ENCODE measurements at places on chromosomes 5 and 9.

- no peak for DNase-seq
Observed at GRCh38 chr9:72203205-72203803, 54.1 kb downstream of the GDA start.

DNA sequence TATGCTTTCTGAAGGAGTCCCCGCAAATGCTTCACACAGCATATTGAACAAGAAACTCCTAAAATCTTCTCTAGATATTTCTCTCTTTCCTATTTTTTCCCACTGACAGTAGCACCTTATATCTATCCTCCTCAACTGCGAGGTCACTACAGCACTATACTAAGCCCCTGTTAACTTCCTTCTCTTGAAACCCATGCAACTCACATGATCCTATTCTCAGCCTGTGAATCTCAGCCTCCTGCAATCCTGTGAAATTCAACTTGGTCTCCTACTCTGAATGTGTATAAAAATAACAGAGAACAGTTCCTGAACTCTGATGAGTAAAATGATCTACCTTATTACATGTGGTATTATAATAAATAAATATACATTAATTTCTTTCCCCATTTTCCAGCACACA is 6.1 kb upstream of the PLGRKT start:
- no peak for DNase-seq

- DNase-seq = no peak
Observed at GRCh38 chr5:15558240-15558639, 58.3 kb downstream of the FBXL7 start.

DNA sequence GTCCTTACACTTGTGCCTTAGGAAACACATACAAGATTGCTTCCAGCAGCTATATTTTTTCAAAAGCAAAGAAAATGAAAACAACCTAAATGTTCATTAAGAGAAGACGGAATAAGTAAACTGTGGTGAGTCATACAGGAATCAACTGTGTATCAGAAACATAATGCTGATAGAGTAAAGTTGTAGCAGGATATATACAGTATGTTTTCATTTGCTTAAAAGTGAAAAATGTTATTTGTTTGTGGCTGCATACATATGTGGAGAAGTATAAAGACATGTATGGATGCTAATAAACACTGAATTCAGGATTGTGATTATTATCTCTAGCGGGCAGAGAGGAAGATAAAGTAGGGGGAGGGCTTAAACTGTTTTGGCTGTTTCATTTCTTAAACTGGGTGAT is 8.3 kb downstream of the DCTN4 start:
- DNase-seq = no peak

DNA sequence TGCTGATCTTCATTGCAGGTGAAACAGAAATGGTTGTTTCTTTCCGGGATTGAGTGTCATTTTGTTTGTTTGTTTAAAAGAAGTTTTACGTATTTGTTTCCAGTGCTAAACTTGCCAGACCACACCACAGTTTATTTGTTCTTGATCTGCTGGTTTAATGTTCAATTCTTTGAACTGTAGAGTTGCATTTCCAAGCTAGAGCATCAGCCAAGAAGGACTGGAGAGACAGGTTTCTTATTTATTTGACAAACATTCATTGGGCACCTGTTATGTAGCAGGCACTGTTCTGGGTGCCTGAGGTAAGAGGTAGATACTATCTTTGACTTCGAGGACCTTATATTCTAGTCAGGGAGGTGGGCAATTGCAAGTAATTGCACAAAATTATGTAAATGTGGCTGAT is 45.0 kb downstream of the MCCC2 start:
- DNase-seq = no peak

GRCh38 chr5:82720213-82721086 is 356.7 kb downstream of the TMEM167A start:
- DNase-seq = no peak
